HCT116 (cell line): ENCODE measurements at places on chromosomes 2 and 18. TPM values are rescaled to one million over a fixed set of nuclear protein-coding genes. Genes with fewer than 3 reads are reported as not detected.

DNA sequence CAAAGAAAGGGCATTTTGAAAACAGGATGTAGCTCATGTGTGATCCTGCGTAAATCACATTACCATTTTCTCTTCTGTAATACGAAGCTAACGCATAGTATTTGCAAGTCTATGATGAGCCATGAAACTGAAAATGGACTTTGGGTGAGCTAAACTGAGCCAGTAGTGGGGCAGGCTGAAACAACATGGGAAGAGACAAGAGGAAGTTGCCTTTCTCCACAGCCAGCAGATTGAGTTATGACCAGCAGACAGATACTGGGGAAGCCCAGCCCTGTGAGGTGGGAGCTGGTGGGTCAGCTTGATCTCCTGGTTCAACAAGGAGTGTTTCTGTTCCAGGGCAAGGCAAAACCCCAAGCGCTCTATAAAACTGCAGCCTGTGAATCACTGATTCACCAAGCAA lies 11.8 kb downstream of the CYRIA start:
- H3K27me3 ChIP-seq, result peaks cover 9% of the 10 kb centered on the region
- H3K4me1 ChIP-seq, result no peaks in the 10 kb centered on the region
- no peak overlapping the region for H3K27ac ChIP-seq
- no peak overlapping the region for H3K4me3 ChIP-seq
- H3K36me3 ChIP-seq, result no peaks in the 10 kb centered on the region
- DNase-seq, result no peak

- H3K4me1 ChIP-seq, result peaks cover 8% of the 10 kb centered on the region
- no peak for DNase-seq
- no peaks in the 10 kb centered on the region for H3K27me3 ChIP-seq
- no peak overlapping the region for H3K4me3 ChIP-seq
Observed at GRCh38 chr18:7877609-7878008, 310.5 kb downstream of the PTPRM start.

DNA sequence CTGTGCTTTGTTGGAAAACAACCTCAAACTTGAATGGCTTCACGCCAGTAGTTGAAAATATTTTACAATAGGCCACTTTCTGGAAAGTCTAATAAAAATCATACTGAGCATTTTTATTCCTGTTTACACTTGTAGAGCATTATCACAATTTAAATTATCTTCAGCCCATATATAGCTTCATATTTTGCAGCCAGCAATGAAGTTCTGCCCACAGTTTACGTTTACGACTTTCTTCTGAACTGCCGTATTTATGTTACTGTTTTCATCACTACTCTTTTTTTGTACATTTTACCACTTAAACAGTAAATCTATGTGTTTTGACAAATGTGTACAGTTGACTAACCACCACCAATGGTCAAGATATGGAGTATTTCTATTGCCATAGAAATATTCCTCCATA lies 86.2 kb downstream of the COPS8 start:
- no peak overlapping the region for H3K27ac ChIP-seq
- DNase-seq, result no peak
- H3K4me1 ChIP-seq, result peaks cover 4% of the 10 kb centered on the region; the same call in 1 of the 2 replicates
- no peaks in the 10 kb centered on the region for H3K27me3 ChIP-seq

DNA sequence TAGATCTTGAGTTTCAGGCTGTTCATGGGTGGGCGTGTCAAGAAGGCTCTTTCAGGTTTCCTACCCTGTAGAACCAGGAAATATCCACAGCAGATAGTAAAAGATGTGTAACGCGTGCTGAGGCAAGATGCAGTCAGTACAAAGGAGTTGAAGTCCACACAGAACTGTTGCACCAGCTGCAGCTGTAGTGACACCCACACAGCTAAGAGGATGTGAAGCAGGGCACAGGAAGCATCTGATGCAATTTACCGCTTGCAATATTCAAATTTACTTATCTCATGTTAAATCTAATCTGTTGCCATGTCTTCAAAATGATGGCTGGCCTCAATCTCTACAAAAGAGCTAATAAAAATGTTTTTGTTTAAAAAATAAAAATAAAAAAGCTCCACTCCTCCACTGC lies 132.8 kb downstream of the ARHGAP15 start:
- H3K4me3 ChIP-seq, result no peak overlapping the region
- no peak overlapping the region for H3K27ac ChIP-seq
- H3K36me3 ChIP-seq, result no peaks in the 10 kb centered on the region

DNA sequence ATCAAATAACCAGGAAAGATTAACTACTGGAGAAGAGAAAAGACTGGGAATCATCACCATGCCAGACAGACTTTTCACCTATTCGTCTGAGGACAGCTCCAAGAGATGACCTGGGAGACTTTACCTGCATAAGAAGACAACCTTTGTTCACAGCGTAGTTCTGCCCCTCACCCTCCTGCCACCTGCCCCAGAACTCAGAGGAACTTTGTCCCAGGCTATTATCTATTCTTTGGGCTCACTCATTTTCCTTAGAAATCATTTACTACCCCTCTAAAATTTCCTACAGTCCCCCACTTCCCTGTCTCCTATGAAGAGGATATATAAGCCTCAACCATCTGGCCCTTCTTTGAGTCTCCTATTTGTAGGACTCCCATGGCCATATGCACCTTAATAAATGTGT lies 19.3 kb upstream of the COPS8 start:
- H3K4me1 ChIP-seq, result no peaks in the 10 kb centered on the region
- DNase-seq, result no peak
- H3K4me3 ChIP-seq, result no peak overlapping the region
- no peaks in the 10 kb centered on the region for H3K36me3 ChIP-seq
- no peaks in the 10 kb centered on the region for H3K27me3 ChIP-seq

DNA sequence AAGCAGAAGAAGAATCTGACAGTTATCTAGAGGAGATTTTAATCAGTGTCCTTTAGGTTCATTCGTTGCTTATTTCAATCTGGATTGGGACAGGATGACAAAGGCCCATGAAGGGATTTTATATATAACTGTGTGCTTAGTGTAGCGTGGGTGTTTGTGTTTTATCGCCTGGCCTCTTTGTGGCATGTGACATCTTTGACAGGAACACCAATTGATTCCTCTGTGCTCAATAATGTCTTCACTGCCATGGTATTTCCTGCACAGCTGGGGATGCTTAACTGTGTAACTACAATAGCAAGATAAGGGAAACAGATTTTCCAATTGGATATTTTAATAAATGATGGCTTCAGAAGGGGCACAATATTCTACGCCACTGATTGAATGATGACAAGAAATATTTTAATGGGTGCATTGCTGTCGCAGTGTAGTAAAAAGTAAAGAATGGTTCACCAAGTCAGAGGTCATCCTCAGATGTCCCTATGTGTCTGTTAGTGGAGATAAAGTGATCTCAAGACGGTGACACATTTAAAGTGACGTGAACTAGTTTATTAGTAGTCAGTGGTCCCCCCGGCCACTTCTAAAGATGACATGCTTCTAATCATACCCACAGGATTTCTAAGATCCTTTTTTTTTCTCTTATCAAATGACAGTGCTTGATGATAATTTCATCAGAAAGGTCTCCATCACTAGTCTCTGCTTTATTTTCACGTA lies 160.4 kb downstream of the AGAP1 start:
- H3K4me3 ChIP-seq, result no peak overlapping the region
- H3K27me3 ChIP-seq, result no peaks in the 10 kb centered on the region
- H3K27ac ChIP-seq, result no peak overlapping the region
- DNase-seq, result no peak
- no peaks in the 10 kb centered on the region for H3K36me3 ChIP-seq

DNA sequence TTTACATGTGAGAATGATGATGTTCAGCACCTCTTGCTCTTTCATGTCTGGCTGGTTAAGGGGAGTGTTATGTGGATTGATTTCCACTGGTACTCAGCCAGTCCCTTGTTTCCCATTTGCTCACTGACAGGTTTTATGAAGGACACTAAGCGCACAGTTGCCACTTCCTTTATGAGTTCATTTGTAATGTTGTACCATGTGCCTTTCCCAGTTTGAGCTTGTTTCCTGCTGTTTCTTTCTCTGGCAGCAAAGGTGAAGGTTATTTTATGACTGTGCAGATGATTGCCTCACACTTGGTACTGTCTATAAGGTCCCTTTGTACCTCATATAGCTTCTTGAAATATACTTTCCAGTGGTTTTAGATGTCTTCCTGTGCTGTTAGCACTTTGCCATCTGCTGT lies 1700.5 kb upstream of the TMEFF2 start:
- H3K4me3 ChIP-seq, result no peak overlapping the region
- no peaks in the 10 kb centered on the region for H3K36me3 ChIP-seq
- no peaks in the 10 kb centered on the region for H3K4me1 ChIP-seq
- H3K27ac ChIP-seq, result no peak overlapping the region
- no peak for DNase-seq
- H3K27me3 ChIP-seq, result no peaks in the 10 kb centered on the region

DNA sequence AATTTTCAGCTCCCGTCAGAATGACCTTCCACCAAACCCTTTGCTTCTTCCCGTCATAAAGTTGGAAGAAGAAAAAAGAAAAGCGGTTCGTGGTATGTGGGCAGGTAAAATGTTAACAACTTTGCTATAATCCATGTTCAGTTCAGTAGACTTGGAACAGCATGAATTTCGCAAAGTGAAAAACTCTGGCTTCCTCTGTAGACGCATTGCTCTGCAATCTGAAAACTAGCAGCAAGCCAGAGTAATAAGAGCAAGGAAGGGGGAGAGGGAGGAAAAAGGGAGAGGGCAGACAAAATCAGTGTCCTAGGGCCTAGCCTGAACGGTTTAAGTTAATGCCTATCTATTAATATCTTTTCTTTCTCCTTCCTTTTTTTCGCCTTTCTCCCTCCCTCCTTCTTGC lies 26.7 kb upstream of the CHRNA1 start:
- no peak for DNase-seq
- no peaks in the 10 kb centered on the region for H3K27me3 ChIP-seq
- H3K4me1 ChIP-seq, result peaks cover 14% of the 10 kb centered on the region
- no peaks in the 10 kb centered on the region for H3K36me3 ChIP-seq
- H3K27ac ChIP-seq, result no peak overlapping the region
- no peak overlapping the region for H3K4me3 ChIP-seq

Gene RAPGEF4
- total RNA-seq, result 0.59 TPM

Gene TM4SF20
- not detected for total RNA-seq

Gene ZNF396
- 1.3 TPM for total RNA-seq

Gene NCKAP5
- 0.30 TPM for total RNA-seq

Gene RMDN2
- total RNA-seq, result 4.5 TPM
